Stimulated activated CD4-positive, alpha-beta T cell treated with anti-CD3 and anti-CD28 coated beads, Interleukin-4, amount 100 ng/mL, for 1 hour (primary cell): ENCODE measurements at places on chromosomes 1 and 21.
A peak's percentile ranks its signal among the peaks of the same experiment; 100 is the strongest.

- DNase-seq = no peak
Observed at GRCh38 chr1:201568265-201568664, 29.3 kb downstream of the NAV1 start.

GRCh38 chr1:227707846-227708245, 27.3 kb downstream of the JMJD4 start:
- DNase-seq = no peak

GRCh38 chr1:96918406-96918805, 196.8 kb downstream of the PTBP2 start:
- no peak for DNase-seq

- no peak for DNase-seq
Observed at GRCh38 chr1:166730299-166730888, 108.9 kb upstream of the POGK start.

- DNase-seq = no peak
Observed at GRCh38 chr1:25784575-25785051, 15.4 kb upstream of the SELENON start.

- DNase-seq = no peak
Observed at GRCh38 chr1:233253231-233253831, 42.2 kb downstream of the PCNX2 start.

GRCh38 chr1:19091196-19091953, 118.7 kb downstream of the UBR4 start:
- no peak for DNase-seq

GRCh38 chr1:219010720-219011119, 163.0 kb upstream of the LYPLAL1 start:
- no peak for DNase-seq

DNA sequence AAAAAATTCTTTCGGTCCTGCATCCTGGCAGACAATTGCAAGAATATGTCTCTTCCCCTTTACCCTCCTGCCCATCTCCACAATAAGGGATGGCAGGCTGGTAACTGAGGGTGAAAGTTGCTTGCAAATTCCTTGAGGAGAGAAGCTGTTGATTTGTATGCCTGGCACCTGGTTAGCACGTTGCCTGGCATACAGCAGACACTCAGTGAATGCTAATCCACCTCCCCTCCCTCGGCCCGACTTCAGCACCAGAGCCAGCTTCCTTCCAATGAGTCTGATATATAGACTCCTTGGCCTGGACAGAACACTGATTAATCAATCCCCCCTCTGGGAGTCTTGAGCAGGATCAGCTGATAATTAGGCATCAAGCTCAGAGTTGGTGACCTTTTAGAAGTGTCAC, 39.1 kb downstream of the KCNC4 start:
- no peak for DNase-seq

GRCh38 chr1:47927165-47927564, 70.0 kb downstream of the TRABD2B start:
- no peak for DNase-seq

- peak; percentile 43 for DNase-seq
Observed at GRCh38 chr1:108646648-108647269, 14.1 kb downstream of the HENMT1 start.

GRCh38 chr1:221841251-221841982, 99.5 kb upstream of the DUSP10 start:
- DNase-seq = no peak

- DNase-seq = no peak
Observed at GRCh38 chr1:218266356-218266755, 18.7 kb upstream of the RRP15 start.

- no peak for DNase-seq
Observed at GRCh38 chr1:48688102-48688760, 88.5 kb downstream of the BEND5 start.

GRCh38 chr1:38207275-38207674, 160.7 kb upstream of the POU3F1 start:
- DNase-seq = no peak
